Stimulated activated CD8-positive, alpha-beta memory T cell treated with anti-CD3 and anti-CD28 coated beads, Interleukin-7, amount 100 ng/mL, for 1 hour (primary cell): ENCODE measurements at places on chromosomes 5 and 9.

GRCh38 chr9:137703842-137704508 lies 85.2 kb downstream of the EHMT1 start:
- DNase-seq = no peak

GRCh38 chr9:28688172-28688571 lies 1114.9 kb upstream of the C9orf72 start:
- no peak for DNase-seq

GRCh38 chr5:1515921-1516571 lies 7.7 kb downstream of the LPCAT1 start:
- no peak for DNase-seq

DNA sequence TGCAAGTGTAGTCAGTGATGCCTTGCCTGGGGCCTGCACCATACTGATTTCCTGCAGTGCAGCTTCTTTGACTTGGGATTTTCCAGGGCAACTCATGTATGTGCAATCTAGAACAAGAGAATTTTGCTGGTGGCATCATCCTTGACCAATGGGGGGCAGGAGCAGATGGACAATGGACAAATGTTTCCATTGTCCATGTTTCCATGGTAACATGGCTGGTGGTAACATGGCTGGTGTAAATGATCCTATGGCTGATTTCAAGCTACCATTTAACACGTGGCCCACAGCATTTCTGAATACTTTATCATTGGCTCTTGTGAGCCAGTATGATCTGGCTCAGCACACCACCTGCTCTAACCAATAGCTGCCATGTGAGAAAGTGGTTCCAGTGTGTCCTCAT lies 130.1 kb upstream of the OSMR start:
- no peak for DNase-seq

- DNase-seq = no peak
These were observed 148.3 kb upstream of the PIK3R1 start for GRCh38 chr5:68067291-68067690.

- DNase-seq = no peak
These were observed 205.6 kb upstream of the ADAMTSL1 start for GRCh38 chr9:18268381-18268780.

DNA sequence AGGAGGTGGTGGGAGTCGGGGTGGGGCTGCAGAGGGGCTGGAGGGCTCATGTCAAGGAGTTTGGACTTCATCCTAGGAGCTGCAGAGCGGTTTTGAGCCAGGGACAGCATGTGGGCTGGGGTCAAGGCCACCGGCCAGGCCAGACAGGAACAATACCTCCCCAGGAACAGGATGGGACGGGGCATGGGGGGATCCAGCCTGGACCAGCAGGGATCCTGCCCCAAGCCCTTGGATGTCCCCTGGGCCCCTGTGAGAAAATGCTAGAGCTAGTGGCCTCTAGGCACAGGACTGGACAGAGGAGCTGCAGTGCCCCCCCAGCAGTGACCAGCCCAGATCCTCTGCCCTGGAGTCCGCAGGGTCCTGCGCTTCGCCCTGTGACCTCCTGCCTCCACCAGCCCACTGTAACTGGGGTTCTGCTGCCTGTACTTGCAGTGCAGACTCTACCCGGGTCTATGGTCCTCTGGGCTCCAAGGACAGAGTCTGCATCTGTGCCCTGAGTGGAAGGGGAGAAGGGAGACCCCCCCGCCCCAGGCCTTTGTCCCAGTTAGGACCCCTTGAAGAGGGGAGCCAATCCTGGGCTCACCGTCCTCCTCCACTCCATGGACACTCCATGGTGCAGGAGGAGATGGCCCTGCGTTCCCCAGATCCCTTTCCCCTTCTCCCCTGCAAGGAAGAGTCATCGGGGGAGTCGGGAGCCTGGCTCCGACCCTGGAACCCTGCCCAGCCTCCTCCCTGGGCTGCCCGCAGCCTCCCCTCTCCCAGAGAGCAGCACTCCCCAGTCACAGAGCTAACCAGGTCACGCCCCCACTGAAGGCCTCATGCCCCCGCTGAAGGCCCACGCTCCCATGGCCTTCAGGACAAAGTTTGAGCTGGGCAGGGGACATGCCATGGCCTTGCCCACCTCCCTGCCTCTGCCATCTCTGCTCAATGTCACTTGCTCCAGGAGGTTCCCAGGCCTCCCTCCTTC lies 3.0 kb upstream of the MXD3 start:
- DNase-seq = no peak

- no peak for DNase-seq
These were observed 24.1 kb upstream of the IL6ST start for GRCh38 chr5:56018832-56019231.

DNA sequence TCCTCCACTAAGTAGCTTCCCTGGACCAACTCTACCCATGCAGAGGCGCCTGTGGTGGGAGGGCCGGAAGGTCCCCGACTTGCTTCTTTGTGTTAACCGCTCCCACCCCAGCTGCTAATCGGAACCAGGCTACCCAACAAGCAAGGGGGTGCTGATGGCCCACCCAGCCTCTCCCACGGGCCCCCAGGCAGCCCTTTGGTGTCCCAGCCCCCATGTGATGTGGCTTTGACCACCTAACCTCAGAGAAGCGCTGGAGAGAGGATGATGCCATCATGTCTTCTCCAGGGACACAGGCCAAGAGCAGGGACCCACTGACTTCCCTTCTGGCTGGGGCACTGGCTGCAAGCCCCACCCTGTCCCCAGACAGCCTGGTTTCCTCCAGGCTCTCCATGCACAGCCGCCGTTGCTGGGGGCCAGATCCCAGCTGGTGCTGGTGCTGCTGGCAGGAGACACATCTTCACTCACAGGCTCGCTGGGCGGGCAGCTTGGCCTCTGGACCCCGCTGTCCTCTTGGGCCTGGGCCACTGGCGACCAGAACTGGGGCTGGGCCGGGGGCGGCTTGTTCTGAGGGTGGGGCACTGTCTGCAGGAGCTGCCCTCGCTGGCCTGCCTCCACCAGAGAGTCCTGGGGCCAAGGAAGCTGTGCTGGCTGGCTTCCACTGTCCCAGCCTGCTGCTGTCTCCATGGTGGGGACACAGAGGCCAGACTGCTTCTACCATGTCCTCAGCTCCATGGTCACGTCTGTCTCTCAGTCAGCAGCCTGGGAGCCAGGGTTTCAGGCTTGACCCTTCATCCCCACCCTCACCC lies 27.8 kb downstream of the LAMC3 start:
- DNase-seq = no peak

- DNase-seq = no peak
These were observed 19.4 kb downstream of the CCNH start for GRCh38 chr5:87393331-87393730.

DNA sequence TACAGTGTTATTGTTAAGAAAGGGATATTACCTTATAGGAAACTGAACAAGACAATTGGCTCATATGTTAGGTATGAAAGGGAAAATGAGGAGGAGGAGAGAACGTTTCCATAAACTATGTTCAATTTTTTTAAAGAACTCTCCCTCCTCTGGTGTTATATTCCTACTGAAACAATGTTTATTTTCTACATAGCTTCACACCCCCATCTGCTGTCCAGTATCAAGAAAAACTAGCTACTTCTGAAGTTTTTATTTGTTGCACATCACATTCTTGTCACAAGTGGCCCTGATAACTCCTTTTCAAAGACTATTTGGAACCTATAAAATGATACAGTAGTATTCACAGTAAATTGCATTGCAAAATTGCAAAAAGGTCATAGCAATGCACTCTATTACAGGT lies 223.4 kb upstream of the FAM174A start:
- no peak for DNase-seq

DNA sequence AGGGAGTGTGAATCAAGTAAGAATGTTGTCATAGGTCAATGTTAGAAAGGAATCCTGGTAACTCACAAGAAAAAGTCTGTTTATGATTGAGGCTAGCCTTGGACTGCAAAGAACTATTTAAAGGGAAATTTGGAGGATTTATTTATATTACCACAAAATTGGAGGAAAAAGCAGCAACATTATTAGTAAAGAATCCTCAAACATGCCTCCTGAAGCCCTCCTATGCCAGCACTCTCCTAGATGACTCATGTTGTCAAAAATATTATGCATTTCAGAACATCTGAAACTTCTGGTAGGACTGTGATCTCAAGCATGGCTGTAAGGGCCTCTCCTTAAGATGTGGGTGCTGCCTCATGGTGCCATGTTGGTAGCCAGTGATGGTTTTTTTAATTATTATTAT lies 628.5 kb downstream of the CHSY3 start:
- DNase-seq = no peak

DNA sequence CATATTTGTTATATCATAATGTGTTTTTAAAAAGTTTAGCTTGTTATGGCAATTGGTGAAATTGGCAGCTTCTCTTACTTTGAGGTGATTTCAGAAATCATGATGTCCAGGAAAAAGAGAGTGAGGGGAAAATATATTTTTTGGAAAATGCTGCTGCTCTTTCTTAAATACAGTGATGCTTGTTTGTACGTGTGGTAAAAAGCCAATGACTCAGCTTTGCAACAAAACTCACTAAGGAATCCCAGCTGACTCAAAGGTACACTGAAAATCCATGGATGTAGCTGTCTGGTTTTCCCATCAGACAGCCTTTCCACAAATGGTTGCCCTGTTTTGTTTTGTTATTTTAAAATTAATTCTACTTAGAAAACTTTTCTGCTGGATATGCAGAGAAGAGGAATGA lies 306.4 kb upstream of the PAPPA start:
- DNase-seq = no peak

DNA sequence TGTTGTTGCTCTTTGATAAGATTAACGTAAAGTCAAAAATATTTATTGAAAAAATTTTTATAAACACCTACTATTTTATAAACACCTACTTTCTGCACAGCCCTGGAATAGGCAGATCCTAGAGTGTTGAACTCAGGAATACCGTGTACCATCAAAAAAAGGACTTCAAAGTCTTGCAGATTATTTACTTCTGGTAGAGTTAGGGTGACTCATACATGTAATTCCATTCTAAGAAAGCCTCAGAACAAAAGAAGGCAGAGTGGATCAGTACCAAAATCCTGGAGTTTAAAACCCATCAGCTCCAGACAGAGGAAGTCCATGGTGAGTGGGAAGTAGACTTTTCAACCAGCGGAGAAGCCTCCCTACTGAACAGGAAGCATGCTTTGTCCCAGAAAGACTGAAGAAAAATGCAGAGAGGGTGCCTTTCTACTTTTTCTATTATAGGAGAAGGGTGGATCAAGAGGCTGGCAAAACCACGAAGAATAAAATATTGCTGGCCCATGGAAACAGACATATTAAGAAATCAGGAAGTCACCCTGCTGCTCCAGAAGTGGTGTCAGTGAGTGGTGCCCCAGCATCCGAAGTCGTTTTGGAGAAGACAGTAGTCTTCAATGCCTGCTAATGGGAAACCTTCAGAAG lies 45.1 kb upstream of the DAB2 start:
- DNase-seq = no peak

DNA sequence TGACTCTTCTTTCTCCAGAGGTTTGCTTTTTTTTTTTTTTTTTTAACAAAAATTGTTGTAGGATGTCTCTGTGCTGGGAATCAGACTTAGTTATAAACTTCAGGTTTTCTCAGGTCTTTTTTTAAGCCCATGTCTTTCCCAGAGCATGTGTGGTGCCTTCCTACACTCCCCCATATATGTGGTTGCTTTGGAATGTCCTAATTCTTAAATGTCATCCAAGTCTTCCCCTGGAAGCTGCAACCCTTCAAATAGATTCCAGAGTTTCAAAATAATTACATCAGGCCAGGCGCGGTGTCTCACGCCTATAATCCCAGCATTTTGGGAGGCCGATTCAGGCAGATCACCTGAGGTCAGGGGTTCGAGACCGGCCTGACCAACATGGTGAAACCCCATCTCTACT lies 73.2 kb upstream of the FAM120A start:
- DNase-seq = no peak

GRCh38 chr5:83249156-83249555 lies 171.8 kb downstream of the XRCC4 start:
- DNase-seq = no peak

GRCh38 chr9:101739311-101739710 lies 864 bp upstream of the GRIN3A start:
- DNase-seq = no peak

DNA sequence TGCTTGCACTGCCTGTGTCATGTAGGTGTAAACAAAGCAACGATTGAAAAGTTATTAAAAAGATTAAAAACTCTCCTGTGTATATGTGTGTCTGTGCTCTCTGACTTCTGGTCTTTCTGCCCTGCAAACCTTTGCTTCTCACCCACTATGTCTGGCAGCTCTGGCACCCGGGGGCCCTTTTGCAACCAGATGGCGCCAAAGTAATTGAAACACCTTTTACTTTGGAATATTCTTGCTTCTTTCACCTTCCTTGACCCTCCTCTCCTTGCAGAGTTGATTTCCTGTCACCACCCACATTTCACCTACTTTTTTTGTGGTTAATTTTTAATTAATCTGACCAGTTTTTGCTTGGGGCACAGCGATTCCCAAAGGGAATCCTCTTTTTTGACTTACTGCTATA lies 275.5 kb downstream of the ARHGEF28 start:
- no peak for DNase-seq

- DNase-seq = no peak
These were observed 267.5 kb upstream of the ITGA1 start for GRCh38 chr5:52520171-52520570.

- peak; percentile 14 for DNase-seq
These were observed 779 bp downstream of the FAM13B start for GRCh38 chr5:138032028-138032571.

- no peak for DNase-seq
These were observed 8.0 kb downstream of the RNF44 start for GRCh38 chr5:176529116-176529740.

- no peak for DNase-seq
These were observed 322.5 kb upstream of the SLC24A2 start for GRCh38 chr9:20111173-20111843.

DNA sequence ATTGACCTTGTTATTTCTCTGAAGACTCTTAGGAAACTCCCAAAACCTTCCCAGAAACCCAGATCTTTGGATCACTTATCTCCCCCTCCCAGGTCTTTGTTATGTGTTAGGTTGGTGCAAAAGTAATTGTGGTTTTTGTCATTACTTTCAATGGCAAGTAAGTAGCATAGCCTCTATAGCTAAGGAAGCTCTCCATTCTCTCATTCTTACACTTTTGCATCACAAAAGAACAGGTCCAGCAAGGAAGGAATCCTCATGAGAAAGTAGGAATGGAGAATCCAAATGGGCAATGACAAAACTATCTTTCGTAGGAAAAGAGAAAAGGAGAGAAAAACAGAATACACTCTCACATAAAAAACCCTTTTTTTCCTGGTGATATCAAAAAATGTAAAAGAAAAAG lies 81.3 kb upstream of the ELAVL2 start:
- DNase-seq = no peak

DNA sequence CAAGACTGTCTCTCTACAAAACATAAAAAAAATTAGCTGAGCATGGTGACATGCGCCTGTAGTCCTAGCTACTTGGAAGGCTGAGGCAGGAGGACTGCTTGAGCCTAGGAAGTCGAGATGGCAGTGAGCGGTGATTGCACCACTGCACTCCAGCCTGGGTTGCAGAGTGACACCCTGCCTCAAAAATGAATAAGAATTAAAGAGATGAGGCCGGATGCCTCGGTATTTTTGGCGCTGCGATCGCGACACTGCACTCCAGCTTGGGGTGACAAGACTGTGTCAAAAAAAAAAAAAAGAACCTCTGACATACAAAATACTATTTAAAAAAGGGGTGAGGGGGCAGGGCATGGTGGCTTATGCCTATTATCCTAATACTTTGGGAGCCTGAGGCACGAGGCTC lies 7.3 kb downstream of the GPBP1 start:
- no peak for DNase-seq

GRCh38 chr5:73312146-73312871 lies 136.3 kb downstream of the FOXD1 start:
- no peak for DNase-seq

- no peak for DNase-seq
These were observed 12.0 kb downstream of the PTGES start for GRCh38 chr9:129740666-129741464.
